NCI-H2171 (cell line): ENCODE measurements at places on chromosomes 5 and 9.
A peak's percentile ranks its signal among the peaks of the same experiment; 100 is the strongest.

- DNase-seq: no peak
Measured at GRCh38 chr9:68489646-68490045, 51.0 kb downstream of the TMEM252 start.

DNA sequence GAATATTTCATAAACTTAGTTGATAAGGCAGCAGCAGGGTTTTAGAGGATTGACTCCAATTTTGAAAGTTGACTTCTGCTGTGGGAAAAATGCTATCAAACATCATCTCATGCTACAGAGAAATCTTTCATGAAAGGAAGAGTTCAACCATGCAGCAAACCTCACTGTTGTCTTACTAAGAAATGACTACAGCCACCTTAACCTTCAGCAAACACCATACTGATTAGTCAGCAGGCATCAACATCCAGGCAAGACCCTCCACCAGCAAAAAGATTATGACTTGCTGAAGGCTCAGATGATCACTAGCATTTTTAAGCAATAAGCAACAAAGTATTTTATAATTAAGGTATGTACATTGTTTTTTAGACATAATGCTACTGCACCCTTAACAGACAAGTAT is 7.6 kb downstream of the TMEM174 start:
- no peak for DNase-seq

DNA sequence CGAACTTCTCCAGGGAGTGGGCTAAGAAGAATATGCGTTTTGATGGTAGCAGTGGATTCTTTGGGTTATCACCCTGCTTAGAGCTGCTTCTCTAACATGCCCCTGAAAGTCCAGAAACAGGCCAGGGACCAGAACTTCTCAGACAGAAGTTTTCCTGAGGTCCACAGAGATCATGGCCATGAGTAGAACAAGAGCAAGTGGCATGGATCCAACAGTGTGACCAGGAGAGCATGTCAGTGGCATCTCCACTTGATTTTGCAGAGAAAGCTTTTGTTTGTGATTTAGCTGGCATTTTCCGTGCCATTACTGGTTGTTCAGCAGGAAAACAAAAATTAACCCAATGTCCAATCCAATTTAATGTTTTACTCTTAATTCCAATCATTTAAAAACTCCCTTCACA is 298.5 kb upstream of the CD180 start:
- DNase-seq: no peak

DNA sequence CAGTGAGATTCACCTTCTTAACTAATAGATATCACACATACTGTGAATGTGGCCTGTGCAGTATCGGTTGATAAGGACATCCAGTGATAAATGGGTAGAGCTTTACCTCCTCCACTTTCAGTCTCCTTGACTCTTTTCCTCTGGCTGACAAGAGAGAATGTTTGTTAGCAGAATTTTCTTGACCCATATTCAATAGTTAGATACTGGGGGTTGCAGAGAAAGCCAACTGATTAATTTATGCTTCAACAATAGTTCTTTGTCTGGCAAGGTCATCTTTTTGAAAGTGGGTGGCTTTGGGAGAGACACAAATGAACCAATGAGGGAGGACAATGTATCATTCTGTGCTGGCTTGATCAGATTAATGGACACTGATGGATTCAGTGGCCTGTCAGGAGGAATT is 30.3 kb downstream of the TTC23L start:
- DNase-seq: no peak

- no peak for DNase-seq
Measured at GRCh38 chr9:77180056-77180455, 2.7 kb downstream of the VPS13A start.

DNA sequence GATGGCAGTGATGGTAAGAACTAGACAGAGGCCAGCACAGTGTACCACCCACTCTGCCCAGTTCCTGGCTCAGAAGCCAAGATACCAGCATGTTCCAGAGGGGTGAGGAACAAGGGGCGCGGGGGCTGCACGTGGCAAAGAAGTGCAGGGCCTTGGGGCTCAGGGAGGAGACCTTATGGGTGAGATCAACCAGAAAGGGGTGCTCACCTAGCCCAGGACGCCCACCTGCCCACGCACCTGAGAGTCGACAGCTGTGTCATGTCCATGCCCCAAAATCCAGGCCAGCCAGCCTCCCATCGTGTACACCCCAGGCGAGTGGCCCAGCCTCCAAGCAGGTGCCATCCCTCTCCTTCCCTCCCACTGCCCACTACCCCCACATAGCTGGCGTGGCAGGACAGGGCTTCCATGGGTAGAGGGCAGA is 34.9 kb downstream of the BICD2 start:
- DNase-seq: no peak

GRCh38 chr5:165723931-165724330 is 2218.5 kb downstream of the MAT2B start:
- DNase-seq: no peak

DNA sequence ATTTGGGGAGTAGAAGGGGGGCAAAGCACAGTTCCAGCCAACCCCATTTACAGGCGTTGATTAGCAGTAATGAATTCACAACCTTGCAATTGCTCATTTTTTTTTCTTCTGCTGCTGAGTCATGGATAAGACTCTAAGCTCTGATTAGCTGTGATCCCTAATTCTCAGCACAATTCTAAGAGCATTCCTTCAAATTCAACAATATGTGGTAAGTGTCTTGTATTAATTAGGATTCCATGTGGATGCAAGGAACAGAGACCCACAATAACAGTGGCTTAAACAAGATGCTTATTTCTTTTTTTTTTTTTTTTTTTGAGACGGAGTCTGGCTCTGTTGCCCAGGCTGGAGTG is 133.4 kb downstream of the PALM2AKAP2 start:
- DNase-seq: no peak

DNA sequence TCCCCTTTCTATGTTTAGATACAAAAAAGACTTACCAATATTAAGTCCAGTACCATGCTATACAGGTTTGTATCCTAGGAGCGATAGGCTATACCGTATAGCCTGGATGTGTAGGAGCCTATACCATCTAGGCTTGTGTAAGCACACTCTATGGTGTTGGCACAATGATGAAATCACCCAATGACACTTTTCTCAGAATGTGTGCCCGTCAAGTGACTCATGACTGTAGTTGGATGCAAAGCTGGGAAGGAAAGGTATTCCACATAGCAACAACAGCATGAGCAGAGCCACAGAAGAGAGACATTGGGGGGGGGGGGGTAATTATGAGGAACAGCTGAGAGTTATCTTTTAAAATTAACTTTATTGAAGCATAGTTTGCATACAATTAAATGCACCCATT is 63.2 kb downstream of the TTLL11 start:
- DNase-seq: no peak

GRCh38 chr9:18330401-18331309 is 143.3 kb upstream of the ADAMTSL1 start:
- peak; percentile 56 for DNase-seq

DNA sequence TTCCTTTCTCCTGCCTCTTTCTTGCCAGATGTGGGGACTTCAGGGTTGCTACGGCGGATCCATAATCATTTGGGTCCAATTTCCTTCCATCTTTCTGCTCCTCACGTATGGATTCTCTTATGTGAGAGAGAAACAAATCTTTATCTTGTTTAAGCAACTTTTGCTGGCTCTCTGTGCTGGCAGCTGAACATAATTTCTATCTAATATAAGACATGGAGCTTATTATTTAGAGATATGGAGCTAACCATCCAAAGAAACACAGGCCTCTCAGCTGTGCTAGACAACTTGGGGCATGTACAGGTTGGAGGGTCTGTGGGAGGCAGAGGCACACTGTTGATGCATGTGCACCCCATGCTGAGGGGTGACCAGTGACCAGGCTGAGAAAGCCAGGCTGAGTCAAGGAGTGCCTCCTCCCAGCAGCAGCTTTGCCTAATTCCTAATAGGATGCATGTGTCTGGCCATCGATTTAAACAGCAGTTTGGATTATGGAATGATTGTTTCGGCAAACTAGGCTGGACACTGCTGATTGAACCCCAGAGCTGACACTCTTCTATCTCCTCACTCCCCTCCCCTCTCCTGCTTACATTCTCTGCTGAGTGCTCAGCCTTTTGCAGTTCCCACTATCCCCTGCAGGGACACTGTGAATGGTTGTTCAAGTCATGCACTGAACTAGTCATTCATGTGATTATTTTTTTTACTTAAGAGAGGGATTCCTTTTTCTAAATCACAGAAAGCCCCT is 195.8 kb downstream of the ERCC6L2 start:
- DNase-seq: no peak

- no peak for DNase-seq
Measured at GRCh38 chr5:112579599-112580170, 158.0 kb upstream of the APC start.

DNA sequence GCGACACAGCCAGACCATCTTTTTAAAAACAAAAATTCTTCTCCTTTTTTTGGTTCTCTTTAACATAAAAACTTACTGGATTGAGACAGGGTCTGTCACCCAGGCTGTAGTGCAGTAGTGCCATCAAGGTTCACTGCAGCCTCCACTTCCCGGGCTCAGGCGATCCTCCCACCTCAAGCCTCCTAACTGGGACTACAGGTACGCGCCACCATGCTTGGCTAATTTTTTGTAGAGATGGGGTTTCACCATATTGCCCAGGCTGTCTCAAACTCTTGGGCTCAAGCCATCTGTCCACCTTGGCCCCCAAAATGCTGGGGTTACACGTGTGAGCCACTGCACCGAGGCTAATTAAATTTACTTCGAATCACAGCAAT is 13.8 kb downstream of the HNRNPK start:
- DNase-seq: no peak

DNA sequence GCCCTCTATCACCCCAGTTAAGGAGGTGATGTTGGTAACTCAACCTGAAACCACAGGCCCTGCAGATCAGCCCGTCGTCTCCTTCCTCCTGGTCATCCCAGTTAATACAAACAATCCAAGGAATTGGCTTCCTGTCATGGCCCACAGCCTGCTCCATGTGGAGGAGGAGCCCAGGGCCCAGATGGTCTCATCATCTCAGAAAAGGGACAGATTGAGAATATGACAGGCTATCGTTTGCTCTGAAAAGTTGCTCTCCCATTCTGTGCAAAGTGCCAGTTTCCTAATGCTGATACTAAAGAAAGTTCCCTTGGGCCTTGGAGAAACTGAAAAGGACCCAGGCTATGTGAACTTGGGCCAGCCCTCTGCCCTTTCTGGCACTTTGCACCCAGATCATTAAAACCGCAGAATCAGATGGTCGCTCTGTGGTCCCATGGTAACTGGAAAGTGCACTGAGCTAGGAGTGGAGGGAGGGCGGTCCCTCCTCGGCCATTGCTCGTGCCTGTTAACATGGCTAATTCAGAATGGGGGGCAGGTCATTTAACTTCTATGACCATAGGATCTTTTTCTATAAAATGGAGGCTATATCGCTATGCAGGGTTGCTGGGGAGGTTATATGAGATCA is 675 bp upstream of the SPAAR start:
- no peak for DNase-seq

DNA sequence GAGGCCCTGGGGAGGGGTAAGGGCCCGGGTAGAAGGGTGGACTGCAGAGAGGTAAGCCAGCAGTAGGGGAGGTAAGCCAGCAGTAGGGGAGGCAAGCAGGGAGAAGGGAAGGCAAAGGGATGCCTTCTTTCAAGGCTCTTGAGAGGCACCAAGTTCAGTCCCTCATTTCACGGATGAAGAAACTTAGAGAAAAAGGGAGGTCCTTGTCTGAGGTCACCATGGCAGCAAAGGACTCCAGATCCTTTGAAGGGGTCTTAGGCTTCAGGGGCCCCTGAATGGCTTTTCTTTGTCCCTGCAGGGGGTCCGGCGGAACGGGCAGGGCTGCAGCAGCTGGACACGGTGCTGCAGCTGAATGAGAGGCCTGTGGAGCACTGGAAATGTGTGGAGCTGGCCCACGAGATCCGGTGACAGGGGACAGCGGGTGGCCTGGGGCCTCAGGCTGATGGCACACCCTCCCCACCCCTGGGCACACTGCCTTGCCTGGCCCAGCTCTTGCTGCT is 42.6 kb downstream of the RGS3 start:
- DNase-seq: no peak

- no peak for DNase-seq
Measured at GRCh38 chr5:14778792-14779070, 92.8 kb downstream of the ANKH start.

DNA sequence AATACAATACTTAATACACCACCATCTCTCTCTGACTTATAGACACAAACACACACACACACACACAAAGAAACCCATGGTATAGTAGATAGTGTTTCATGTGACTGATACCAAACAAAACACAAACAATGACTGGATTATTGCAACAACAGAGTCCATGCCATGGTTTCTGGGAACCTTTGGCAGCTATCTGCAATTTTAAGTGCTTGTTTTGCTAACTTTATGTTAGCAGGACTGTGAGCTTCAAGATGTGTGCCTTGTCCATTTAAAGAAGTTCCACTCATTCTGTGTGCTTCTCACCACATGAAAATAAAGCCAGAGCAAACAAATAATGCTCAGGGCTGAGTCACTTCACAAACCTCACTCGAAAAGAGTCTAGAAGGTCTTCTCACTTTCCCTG is 15.1 kb upstream of the LURAP1L start:
- DNase-seq: no peak

- DNase-seq: no peak
Measured at GRCh38 chr5:157509093-157509492, 49.1 kb downstream of the NIPAL4 start.

- no peak for DNase-seq
Measured at GRCh38 chr9:105218673-105219072, 25.8 kb upstream of the SLC44A1 start.

GRCh38 chr9:124359426-124359825 is 55.8 kb downstream of the PSMB7 start:
- no peak for DNase-seq

- DNase-seq: no peak
Measured at GRCh38 chr5:72112389-72112788, 5.1 kb downstream of the MAP1B start.

DNA sequence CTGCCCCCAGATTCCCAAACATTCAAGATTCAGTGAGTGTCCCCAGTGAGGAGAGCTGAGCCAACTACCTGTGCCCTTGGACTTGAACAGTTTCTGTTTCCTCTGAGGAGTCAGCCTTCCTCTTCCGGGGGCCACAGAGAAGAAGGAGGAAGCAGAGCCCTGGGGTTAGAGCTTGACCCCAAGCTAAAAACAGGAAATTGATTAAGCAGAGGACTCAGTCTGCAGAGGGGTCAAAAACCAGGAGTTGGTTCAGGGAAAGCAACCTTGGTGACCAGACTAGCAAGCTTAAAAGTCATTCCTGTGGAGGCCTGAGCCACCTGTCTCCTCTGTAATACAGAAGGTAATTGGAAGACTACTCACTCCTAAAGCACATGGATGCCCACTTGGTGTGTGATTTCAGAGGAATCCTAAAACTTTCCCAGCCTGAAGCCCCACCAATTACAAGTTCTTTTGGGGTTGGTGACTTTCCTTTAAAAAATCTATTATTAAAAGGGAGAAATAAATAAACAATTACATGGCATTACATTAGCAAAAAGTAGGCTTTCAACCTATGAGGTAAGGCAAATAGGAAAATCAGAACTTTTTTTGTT is 64.2 kb upstream of the SELENOP start:
- no peak for DNase-seq

DNA sequence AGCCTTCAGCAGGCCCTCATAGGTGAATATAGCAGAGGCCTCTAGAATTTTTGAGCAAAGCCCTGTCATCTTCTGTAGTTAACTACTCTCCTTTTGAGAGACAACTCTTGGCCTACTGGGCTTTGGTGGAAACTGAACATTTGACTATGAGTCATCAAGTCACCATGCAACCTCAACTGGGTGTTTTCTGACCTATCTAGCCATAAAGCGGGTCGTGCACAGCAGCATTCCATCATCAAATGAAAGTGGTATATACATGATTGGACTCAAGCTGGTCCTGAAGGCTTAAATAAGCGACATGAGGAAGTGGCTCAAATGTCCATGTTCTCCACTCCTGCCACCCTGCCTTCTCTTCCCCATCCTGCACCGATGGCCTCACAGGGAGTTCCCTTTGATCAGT is 1115.5 kb downstream of the TAF11L14 start:
- DNase-seq: no peak
